CD4-positive, alpha-beta T cell treated with Interleukin-4 for 4 hours (primary cell): ENCODE measurements at places on chromosomes 4 and X.

GRCh38 chr4:39544580-39545315, 17.5 kb upstream of the UGDH start:
- no peak for DNase-seq

DNA sequence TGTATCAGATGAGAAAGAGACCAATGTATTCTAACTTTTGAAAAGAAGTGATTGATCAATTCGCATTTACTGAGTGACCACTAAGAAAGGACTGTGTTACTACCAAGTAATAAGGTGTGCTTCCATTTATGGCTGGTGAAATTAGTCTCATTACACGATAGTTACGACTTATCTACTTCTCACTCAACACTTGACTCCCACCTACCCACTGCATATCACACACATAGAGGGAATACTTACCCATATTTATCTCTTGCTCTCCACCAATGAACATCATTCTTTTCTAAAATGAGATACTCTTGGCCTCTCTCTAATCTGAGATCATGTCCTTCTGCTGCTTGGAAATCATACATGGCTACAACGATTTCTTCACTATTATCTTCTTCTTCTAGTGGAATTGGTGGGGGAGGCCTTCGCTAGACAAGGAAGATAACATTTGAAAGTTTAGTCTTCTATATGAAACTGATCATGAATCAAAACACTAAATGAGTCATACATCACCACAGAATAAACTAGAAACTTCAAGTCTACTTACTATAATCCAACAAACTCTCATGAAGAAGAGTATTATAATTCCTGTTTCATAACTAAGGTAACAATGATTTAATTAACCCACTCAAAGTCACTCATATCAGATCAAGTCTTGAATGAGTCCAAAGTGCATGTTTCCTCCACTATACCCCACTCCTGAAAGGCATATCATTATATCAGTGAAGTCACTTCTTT, 33.7 kb upstream of the TXK start:
- DNase-seq = no peak

DNA sequence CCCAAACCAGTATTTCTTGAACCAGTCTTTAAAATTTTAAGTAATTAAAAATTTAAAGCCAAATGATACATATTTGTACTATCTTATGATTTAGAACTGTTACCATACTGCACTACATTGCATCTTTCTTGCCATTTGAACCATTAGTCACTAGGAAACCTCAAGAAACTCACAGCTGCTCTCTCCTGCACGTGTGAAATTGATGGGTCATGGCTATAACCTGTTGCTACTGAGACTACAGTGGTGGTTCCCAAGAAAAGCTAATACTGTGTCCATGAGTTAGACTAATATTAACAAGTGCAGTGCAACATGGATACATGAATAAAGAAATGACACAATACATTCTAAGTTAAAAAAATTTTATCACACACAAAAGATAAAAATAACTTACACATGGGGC, 88.4 kb downstream of the PDE5A start:
- DNase-seq = no peak

GRCh38 chr4:53647547-53647946, 56.3 kb upstream of the LNX1 start:
- no peak for DNase-seq

DNA sequence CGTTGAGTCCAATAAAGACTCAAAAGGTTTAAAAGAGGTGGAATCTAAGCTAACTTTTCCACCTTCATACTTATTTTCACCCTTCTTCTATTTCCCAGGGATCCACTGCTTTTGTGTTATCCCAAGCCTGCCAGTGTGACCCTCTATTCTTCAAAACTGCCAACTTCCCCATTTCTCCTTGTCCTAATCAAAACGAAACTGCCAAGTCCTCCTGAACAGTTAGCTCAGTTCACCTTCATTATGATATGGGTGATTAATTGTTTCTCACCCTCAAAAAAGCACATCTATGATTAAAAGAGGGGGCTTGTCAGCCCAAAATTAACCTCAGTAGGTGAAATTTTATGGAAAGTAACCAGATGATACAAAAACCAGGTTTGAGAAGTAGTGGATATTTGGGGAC, 108.4 kb downstream of the GUCY2F start:
- no peak for DNase-seq

- no peak for DNase-seq
These were observed 54.2 kb downstream of the RHOXF2B start for GRCh38 chrX:120023259-120023658.

- DNase-seq = no peak
These were observed 105.5 kb downstream of the TMEM164 start for GRCh38 chrX:110108381-110108821.

GRCh38 chr4:147737623-147738022, 5.7 kb downstream of the ARHGAP10 start:
- DNase-seq = no peak

- DNase-seq = no peak
These were observed 39.9 kb downstream of the SAT1 start for GRCh38 chrX:23822841-23823240.

GRCh38 chr4:3801521-3801920, 35.3 kb downstream of the ADRA2C start:
- no peak for DNase-seq
